Right atrium auricular region (tissue), 2 donors: ENCODE measurements at places on chromosomes 5 and 9.

DNA sequence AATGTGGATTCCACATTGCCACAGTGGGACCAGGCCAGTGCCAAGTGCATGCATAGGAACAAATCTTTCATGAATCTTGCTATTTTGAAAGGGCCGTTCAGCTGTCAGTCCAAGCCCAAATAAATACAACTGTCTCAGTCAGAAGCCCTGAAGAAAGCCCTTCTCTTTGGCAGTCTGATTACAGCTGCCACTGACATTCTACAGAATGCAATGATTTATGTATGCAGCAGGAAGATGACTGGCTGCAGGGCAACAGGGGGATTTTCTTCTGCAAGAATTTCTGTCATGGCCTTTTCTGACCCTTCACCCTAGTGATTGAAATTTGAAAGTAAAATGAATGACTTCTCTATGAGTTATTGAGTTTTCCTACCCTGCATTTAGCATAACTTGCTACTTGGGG lies 86.7 kb upstream of the FER start:
- no peak for DNase-seq

DNA sequence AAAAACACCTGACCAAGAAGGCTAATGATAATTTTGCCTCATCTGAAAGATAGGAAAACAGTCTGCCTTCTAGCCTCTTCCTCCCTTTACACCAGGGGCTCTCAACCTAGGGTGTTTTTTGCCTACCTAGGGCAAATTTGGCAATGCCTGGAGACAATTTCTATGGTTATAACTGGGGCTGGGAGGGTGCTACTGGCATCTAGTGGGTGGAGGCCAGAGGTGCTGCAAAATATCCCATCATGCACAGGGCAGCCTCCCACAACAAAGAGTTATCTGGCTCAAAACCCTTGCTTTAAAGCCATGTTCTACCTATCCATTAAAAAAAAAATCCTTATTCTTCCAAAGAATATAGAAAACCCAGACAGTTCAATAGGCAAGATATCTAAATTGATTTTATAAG lies 45.0 kb upstream of the NR3C1 start:
- DNase-seq: no peak

- no peak for DNase-seq
Measured at GRCh38 chr5:134422791-134423365, 11.2 kb upstream of the CDKN2AIPNL start.

DNA sequence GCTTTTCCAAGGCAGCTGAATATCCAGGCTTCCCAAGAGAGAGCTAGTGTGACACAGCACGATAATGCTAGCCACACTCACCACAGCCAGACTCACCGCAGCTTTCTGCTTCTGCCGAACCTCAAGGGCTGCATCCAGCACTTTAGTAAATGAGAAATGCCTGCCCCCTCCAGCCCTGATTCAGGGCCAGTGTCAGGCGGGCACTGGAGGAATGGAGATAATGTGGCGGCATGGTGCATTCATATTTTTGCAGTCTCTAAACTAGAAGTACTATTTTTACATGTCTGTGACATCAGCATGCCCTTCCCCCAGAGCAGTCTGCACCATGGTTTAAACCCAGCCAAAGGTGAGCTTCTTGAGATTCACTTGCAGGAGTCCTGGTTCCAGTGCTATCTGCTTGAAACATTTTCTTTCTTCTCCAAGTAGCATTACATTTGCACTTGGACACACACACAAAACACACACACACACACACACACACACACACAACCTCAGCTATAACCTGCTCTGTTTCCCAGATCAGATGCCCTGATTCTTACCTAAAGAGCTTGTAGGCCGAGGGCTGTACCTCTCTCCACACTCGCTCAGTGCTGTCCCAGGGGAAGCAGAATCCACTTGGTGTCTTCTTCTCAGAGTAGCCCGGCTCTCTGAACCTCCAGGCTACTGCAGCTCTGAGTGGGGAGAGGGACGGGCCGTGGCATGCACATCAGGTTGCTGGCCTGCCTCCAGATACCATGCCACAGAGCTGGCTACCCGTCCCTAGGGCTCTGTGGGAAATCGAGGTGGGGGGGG lies at the start of gene FGF1:
TSS of gene FGF1 (minus strand) at position 673 of the 792 bp plus-strand sequence. CDS start 71,963 bp downstream, outside the sequence.
- no peak for DNase-seq

GRCh38 chr9:78694974-78695373 lies 398.0 kb downstream of the PSAT1 start:
- DNase-seq: no peak

DNA sequence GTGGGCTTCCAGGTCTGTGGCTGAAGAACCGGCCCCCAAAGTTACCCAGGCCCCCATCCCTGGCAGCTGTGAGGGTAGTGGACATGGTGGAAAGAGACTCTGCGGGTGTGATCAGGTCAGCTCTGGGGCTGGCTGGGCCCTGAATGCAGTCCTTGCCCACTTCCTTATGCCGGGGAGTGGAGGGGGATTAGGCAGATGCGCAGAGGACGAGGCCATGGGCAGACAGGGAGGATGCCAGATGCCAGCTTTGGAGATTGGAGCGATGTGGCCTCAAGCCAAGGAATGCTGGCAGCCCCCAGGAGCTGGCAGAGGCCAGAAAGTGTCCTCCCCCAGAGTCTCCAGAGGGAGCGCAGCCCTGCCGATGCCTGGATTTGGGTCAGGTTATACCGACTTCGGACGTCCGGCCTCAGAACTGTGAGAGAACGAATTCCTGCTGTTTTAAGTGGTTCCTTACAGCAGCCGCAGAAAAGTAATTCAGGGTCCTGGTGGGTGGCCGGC lies 69.8 kb downstream of the ADAMTS2 start:
- DNase-seq: no peak

DNA sequence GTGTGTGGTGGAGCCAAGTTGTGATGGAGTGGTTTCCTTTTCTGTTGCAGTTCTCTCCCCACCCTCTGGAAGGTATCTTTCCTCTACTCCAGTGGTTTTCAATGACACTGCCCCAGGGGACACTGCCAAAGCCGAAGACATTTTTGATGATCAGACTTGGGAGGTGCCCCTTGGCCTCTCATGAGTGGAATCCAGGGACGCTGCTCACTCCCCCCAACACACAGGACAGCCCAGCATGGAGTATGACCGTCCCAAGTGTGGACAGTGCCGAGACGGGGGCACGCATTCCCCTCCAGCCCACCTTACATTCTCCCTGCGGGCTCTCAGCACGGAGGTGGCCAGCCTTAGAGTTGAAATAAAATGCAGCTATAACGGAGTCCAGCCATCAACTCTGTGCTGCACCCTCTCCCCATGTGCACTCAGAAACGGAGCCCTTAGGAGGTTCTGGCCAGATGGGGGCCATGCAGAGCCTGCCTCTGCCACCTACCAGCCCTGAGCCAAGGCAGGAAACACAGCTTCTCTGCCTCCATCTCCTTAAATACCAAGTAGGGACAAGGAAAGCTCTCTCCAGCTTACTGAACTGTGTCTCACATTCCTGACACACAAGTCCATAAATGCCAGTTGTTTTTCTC lies 150.8 kb downstream of the ROR2 start:
- DNase-seq: no peak

DNA sequence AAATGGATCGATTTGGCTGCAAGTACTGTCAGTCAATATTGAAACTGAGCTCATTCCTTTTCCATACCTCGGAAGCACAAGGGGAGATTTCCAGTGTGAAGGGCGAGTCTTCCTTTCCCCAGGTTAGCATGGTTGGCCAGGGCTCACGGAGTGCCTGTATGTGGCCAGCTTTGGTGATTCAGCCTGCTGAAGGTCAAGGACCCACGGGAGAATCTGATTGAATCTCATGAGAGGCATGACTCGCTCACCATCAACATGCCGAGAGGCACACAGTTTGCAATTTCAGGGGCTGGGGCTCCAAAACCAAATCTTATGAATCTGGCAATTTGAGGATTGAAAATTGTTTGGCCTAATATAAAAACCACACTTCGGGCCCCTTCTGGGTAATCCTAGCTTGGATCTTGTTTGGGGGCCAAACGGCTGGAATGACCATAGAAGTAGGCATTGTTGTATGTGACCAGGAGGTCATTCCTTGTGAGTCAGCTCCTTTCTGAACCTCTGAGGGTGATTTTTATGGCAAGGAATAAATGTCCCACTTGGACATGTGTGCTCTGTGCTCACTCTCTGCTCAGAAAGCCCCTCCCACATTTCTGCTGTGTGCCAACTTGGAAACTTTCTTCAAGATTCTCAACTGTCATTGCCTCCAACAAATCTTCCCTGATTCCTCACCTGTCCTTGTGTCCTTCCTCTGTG lies 69.8 kb downstream of the DOCK2 start:
- DNase-seq: no peak

GRCh38 chr5:93576994-93577853 lies 3.8 kb downstream of the NR2F1-AS1 start:
- no peak for DNase-seq

- no peak for DNase-seq
Measured at GRCh38 chr5:139872851-139873794, 77.5 kb downstream of the PSD2 start.
